Mesenteric fat pad (tissue), 1 donor: ENCODE measurements at places on chromosomes 3 and 15. TPM values are rescaled to one million over a fixed set of nuclear protein-coding genes. Genes with fewer than 3 reads are reported as not detected.

The KIF9 gene
- 4.9 TPM for total RNA-seq

The COL6A6 gene
- 0.96 TPM for total RNA-seq

The PATL2 gene
- 2.2 TPM for total RNA-seq

The LRTM1 gene
- not detected for total RNA-seq

The SERINC4 gene
- 0.22 TPM for total RNA-seq

The TNK2 gene
- 40.5 TPM for total RNA-seq
